ENCODE measurements at places on chromosomes 2 and 18. TPM values are rescaled to one million over a fixed set of nuclear protein-coding genes. Genes with fewer than 3 reads are reported as not detected.

DNA sequence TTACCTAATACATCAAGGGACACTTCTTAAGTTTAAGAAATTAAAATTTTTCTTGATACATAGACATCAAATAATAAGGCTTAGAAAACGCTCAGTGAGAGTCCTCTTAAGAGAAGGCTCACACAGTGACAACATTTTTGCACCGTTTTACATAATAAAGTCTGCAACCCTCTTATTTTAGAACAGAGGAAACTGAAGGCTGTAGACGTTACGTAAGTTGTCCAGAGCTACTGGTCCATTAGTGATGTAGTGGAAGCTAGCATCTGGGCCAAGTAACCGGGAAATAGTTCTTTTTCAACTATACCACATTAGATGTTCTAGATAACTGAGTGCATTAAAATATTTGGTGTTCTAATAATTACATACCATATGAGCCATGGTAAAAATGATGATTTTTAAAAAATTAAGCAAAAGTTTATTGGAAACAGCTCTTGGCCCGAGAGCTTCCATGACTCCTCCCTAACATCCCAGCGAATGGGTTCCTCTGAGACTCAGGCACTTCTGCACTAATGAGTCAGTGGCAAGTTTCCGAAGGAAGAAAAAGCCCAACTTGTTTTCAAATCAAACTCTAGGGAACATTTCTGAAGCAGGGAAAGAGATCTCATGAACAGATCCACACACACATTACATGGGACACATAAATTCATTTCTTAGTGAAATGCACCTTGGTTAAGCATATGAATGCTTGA, 232.6 kb upstream of the PXDN start:
- no peak for DNase-seq
- no peak overlapping the region for H3K4me3 ChIP-seq
- no peaks in the 10 kb centered on the region for H3K27me3 ChIP-seq
- H3K4me1 ChIP-seq, result no peaks in the 10 kb centered on the region

DNA sequence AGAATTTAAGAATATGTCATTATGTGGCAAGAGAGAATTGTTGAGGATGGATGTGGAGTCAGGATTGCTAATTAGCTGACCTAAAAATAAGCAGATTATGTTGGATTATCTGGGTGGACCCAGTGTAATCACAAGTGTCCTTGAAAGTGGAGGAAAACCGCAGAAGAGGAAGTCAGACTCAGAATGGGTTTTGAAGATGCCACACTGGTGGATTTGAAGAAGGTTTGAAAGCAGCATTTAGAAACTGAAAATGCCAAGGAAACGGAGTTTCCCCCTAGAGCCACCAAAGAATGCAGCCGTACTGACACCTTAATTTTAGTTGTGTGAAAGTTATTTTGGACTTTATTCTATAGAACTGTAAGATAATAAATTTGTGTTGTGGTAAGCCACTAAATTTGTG, 41.6 kb upstream of the DPP10 start:
- no peak overlapping the region for H3K4me3 ChIP-seq
- no peak overlapping the region for H3K27ac ChIP-seq
- no peaks in the 10 kb centered on the region for H3K27me3 ChIP-seq
- H3K4me1 ChIP-seq, result no peaks in the 10 kb centered on the region
- no peak for DNase-seq
- no peaks in the 10 kb centered on the region for H3K36me3 ChIP-seq

- no peaks in the 10 kb centered on the region for H3K27me3 ChIP-seq
- H3K27ac ChIP-seq, result no peak overlapping the region
- H3K4me3 ChIP-seq, result no peak overlapping the region
- DNase-seq, result no peak
- H3K36me3 ChIP-seq, result no peaks in the 10 kb centered on the region
- H3K4me1 ChIP-seq, result no peaks in the 10 kb centered on the region
Measured at GRCh38 chr18:42296723-42297122, 341.7 kb downstream of the PIK3C3 start.

MAP3K19 gene
- 0.46 TPM for polyA plus RNA-seq

GRCh38 chr18:5529471-5529870, 14.3 kb downstream of the EPB41L3 start:
- H3K27me3 ChIP-seq, result no peaks in the 10 kb centered on the region
- DNase-seq, result no peak
- no peaks in the 10 kb centered on the region for H3K36me3 ChIP-seq
- H3K4me3 ChIP-seq, result no peak overlapping the region
- no peak overlapping the region for H3K27ac ChIP-seq
- H3K4me1 ChIP-seq, result no peaks in the 10 kb centered on the region

POTEI gene
- not detected for polyA plus RNA-seq

FAM110C gene
- not detected for polyA plus RNA-seq

DNA sequence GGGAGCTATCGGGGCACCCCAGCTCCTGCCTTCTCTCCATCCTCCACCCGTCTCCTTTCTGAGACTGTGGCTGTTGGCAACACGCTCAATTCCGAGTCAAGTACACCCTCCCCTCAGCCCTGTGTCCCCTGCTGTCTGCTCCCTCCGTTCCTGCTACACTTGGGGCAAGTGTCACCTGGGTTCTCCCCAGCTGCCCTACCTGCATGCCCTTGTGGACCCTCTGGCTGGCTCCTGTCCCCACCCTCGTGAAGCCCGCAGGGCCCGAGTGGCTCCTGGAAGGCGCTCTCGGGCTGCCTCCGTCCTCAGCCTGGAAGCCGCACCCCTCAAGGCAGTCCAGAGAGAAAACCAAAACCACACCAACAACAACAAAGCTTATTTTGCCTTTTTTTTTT, 33.9 kb downstream of the PDIA6 start:
- peaks cover 6% of the 10 kb centered on the region for H3K36me3 ChIP-seq
- H3K27me3 ChIP-seq, result no peaks in the 10 kb centered on the region
- H3K27ac ChIP-seq, result no peak overlapping the region
- DNase-seq, result no peak
- no peak overlapping the region for H3K4me3 ChIP-seq

GRCh38 chr2:58788402-58788801, 547.3 kb upstream of the FANCL start:
- H3K27me3 ChIP-seq, result no peaks in the 10 kb centered on the region
- no peak overlapping the region for H3K27ac ChIP-seq
- no peaks in the 10 kb centered on the region for H3K36me3 ChIP-seq

DNA sequence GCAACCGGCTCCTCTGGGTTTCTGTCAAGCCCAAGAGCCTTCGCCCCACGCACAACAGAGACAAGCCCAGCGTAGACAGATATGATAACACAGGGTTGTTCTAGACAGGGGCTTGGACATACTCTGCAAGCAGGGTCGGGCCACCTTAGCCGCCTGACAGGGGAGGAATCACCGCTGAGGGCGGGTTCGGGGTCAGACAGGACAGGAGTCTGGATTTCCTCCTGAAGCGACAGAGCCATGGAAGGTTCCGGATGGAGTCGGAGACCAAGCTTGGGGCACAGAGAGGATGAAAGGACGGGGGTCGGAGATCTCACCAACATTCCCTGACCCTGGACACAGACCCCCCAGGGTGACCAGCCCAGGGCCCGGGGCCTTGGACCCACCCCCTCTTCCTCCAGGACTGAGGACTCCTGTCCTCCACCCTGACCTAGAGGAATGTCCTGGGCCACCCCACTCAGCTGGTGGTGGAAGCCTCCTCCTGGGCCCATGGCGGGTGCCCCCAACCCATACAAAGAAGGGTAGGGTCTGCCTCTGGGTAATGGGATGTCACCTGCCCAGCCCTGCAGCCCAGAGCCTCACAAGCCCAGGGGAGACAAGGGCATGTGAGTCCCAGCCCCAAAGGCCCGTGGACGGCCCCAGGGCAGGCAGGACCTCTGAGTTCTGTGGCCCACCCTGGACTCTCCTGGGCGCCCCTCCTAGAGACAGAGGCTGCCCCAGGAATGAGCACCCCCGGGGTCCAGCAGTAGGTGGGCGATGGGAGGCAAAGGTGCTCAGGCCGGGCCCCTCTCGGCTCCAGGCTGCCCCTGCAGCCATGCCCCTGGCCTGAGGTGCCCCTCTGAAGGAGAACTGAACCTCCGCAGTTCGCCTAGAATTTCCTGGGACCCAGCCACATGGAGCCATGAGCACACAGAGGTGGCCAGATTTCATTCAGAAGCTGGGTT, 44.1 kb upstream of the GPC1 start:
- H3K27me3 ChIP-seq, result no peaks in the 10 kb centered on the region
- no peaks in the 10 kb centered on the region for H3K4me1 ChIP-seq
- no peak overlapping the region for H3K4me3 ChIP-seq
- no peak overlapping the region for H3K27ac ChIP-seq

NEU2 gene
- polyA plus RNA-seq, result not detected

DNAJC5G gene
- polyA plus RNA-seq, result not detected

DNA sequence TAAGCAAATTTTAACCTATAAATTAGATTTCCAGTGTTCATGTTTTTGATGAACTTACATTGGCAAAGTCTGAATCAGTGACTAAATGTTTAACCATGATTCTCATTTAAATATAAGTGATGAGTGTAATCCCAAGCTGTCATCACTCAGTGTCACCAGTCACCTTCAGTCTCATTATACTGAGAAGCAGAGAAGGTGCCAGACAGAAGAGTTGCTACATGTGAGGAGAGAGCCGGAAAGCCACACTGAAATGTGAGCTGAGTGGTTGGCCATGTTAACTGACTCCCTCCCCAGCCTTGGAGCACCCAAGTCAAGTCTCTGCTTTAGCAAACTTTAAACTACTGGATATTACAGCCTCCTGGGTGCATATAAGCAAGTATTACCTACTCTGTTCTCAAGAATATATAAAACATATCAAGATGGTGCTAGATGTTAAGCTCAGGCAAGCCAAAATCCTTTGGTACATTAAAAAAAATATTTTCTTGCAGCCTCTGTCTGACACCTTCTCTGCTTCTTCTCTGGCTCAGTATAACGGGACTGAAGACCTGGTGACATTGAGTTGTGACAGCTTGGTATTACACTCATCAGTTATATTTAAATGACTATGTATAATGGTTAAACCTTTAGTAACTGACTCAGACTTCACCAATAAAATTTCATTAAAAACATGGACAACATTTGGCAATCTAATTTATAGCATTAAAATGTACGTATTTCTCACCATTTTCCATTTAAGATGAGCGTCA, 75.8 kb upstream of the MAP3K20 start:
- no peaks in the 10 kb centered on the region for H3K27me3 ChIP-seq
- H3K36me3 ChIP-seq, result no peaks in the 10 kb centered on the region
- H3K27ac ChIP-seq, result no peak overlapping the region
- no peaks in the 10 kb centered on the region for H3K4me1 ChIP-seq
- H3K4me3 ChIP-seq, result no peak overlapping the region

- no peak for DNase-seq
- H3K27ac ChIP-seq, result no peak overlapping the region
Measured at GRCh38 chr2:9002313-9002636, 1.2 kb downstream of the MBOAT2 start.
